Tibial nerve (tissue), 4 donors: ENCODE measurements at places on chromosomes 5 and 9. TPM values are rescaled to one million over a fixed set of nuclear protein-coding genes. Genes with fewer than 3 reads are reported as not detected.

DNA sequence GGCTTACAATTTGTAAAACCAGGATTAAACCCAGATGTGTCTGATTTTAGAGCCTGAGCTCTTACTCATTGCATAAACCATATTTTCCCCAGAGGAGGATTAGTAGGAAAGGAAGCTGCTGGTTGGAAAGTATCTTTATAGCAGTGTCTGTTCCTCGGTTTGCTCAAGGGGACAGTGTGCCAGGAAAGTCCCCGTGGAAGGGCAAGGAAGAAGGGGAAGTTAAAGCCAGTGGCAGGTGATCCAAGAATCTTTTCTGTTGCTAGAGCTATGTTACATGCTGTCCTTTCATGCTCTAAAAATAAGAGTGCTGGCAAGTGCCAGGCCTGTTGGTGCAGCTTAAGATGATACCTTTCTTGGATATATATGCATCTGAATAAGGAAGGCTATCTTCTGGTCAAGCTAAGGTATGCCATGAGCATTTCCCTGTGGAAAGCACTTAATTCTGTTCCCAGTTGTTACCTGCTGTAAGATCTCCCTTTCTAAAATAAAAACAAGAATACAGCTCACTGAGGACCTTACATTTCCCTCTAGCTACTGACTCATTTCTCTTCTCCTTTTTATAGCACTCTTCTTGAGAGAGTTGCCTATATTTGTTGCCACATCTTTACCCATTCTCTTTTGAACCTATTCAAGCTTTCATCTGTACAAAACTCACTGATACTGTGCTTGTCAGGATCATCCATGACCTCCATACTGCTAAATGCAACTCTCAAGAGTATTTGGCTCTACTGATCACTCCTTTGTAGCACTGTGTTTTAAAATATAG is 8.0 kb downstream of the PDCD1LG2 start:
- no peak for DNase-seq

- no peak for DNase-seq
Measured at GRCh38 chr5:943918-944620, 51.4 kb downstream of the TRIP13 start.

DNA sequence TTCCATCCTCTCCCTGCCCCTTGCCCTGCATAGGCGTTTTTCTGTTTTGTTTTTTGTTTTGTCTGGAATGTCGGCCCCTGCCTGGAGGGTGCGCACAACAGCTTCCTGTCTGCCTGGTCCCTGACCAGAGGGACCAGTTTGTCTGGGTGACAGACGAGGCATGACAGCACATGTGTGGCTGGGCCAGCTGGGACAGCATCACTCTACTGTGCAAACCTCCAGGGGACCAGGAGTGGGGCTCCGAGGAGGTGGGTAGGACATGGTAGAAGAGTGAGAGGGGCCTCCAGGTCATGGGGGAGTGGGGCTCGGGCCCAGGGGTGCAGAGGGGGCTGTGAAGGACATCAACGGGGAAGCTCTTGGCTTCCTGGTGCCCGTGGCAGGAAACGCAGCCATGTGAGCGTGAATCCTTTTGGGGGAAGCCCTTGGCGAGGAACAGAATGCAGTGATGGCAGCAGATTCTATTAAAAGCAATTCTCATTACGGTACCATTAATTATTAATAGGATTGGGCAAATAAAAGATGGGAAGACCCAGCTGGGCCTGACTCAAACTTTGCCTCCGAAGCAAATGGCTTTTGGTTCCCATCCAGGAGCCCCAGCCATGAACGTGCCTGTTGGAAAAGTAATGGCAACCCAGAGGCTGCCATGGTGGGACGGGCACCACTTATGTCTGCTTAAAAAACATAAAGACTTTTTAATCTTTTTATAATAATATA is 184.4 kb upstream of the IER5L start:
- DNase-seq = no peak

DNA sequence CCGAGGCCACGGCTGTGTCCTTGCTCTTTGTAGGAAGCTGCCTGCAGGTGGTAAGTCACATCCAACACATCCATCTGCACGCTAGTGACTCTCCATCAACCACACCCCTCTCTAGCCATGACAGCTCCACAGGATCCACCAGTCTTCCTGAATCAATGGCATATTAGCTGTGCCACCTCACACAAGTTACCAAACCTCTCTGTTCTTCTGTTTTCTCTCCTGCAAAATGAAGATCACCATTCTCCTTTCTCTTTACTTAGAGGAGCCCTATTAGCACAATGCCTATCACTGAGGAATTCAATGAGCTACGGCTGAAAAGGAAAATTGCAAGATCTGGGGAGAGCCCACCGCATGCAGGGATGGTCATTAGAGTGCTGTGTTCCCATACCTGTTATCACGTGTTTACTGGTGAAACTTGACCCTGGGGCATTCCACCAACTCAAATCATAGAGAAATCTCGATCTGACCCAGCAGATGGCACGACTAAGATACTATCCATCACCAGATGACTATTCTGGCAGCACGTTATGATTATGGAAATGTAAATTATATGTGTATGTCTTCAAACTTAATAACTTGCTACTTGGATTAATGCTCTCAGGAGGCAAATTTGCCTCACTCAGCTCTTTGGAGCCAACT is 20.9 kb downstream of the WHRN start:
- DNase-seq = no peak

- DNase-seq = no peak
Measured at GRCh38 chr5:8060235-8060952, 191.4 kb downstream of the MTRR start.

- no peak for DNase-seq
Measured at GRCh38 chr5:82384034-82384750, 106.0 kb upstream of the RPS23 start.

DNA sequence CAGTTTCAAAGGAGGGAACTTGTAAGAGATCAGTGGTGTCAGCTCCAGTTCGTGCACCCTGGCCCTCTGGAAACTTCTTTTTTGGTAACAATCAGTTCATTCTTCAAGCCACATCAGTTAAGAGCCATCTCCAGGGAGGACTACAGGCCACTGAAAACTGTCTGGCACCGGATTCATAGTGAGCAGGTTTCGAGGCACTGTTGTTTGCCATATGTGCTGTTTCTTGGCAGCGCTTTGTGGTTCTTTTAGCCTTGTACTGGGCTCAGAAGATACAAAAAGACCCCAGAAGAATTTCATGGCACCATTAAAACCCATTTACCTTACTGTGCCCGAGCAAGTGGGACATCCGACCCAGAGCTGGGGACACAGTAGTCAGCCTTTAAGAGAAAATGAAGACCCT is 68.5 kb downstream of the OTULIN start:
- DNase-seq = no peak

DNA sequence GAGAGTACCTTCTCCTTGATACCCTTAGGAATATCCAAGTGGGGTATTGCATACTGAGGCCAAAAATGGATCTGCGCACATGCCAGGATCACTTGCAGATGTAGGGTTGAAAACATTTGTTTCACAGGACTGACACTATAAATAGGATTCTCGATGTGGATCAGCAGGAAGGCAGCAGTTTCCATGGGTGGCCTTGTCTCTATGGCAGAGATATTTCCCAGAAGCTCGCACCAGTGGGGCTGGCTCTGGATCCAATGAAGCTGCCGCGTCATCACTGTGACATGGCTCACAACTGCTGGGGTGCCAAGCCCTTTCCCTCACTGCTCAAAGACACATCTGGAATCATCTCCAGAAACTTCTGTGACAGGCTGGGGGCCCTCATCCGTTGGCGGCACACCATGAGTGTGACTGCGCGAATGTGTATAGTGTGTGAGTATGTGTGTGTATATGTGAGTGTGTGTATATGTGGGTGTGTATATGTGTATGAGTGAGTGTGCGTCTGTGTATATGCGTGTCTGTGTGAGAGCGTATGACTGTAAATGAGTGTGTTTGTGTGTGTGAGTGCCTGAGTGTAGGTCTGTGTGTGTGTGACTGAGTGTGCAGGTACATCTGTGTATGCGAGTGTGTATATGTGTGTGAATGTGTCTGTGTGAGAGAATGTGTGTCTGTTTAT is 182.5 kb downstream of the GAS1 start:
- DNase-seq = no peak

DNA sequence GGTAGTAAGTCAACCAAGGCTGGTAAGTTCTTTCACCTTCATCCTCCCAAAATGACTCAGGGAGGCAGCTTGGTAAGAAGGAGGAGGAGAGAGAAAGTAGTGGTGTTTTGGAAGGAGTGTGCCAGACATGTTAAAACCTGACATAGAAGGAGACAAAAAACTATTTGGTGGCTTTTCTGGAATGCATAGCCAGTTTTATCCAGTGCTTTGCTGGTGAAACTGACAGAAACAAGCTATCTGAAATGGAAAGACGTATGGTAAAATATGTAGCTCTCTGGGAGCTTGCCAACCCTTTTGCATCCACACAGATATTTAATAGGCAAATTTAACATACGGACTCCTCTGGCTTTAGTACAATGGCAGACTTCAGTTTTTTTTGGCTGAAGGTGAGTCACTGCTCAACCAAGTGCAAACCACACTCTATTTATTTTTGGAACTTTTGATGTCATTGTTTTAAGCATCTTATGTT is 45.4 kb downstream of the RAB14 start:
- no peak for DNase-seq

GRCh38 chr9:8315211-8315610 is 515.6 kb upstream of the DMAC1 start:
- DNase-seq = no peak

GRCh38 chr5:77806213-77806843 is 30.2 kb upstream of the TBCA start:
- no peak for DNase-seq

DNA sequence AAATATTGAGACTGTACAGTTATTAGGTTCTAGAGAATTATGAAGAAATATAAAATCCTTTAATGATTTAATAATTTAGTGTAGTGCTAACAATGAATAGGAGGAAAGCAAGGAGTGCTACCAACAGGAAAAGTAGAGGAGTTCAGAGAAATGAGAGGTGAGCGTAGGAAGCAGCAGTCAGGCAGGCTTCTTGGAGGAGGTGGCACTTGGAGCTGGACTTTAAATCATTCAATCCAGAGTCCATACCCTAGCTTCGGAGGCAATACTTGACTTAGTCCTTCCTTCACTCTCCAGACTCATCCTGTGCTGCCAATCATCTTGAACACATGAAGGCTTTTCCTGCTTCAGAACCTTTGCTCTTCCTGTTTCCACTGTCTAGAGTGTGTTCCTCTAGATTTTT is 254.3 kb downstream of the GRIA1 start:
- no peak for DNase-seq

DNA sequence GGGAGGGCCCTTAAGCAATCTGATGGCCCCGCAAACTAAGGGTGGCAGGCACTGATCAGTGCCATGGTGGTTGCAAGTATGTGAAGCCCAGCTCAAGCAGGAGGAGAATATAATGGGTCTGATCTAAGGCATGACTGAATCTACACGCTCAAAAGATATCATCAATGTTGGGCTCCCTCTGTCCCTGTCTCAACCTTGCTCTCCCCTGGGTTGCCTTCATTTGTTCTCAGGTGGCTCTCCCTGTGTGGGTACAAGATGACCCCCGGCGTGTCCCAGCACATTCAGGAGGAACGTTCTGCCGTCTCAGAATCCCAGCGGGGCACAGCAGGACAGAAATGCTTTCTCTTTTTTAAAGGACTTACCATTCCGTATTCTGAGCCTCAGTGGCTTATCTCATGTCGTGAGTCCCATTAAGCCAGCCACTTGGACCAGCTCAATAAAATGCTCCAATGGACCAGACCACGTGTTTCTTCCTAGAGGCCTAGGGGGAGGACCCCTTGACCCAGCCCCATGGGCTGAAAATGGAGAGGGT is 12.0 kb upstream of the RNF130 start:
- no peak for DNase-seq

- no peak for DNase-seq
Measured at GRCh38 chr5:111935835-111936234, 178.8 kb upstream of the NREP start.

DNA sequence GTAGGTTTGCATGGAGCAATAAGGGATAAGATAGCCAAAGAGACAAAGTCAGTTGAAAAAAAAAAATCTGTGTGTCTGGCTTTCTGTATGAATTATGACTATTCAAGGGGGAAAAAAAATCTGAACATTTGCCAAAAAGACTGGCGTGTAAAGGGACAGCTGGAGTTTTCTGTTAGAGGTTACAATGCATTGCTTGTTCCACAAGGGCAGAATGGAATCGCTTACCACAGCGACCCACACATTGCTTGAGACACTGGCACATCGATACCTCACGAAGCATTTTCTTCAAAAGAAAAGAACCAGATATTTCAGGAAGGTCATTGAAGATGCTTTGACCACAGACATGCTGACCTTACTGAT is 327.8 kb downstream of the TMEM167A start:
- no peak for DNase-seq

- DNase-seq = peak; percentile 56
Measured at GRCh38 chr5:122500245-122501088, 188.4 kb downstream of the SNCAIP start.

- no peak for DNase-seq
Measured at GRCh38 chr5:4306057-4306456, 710.4 kb downstream of the IRX1 start.

- no peak for DNase-seq
Measured at GRCh38 chr5:10700516-10700915, 60.5 kb downstream of the DAP start.

DNA sequence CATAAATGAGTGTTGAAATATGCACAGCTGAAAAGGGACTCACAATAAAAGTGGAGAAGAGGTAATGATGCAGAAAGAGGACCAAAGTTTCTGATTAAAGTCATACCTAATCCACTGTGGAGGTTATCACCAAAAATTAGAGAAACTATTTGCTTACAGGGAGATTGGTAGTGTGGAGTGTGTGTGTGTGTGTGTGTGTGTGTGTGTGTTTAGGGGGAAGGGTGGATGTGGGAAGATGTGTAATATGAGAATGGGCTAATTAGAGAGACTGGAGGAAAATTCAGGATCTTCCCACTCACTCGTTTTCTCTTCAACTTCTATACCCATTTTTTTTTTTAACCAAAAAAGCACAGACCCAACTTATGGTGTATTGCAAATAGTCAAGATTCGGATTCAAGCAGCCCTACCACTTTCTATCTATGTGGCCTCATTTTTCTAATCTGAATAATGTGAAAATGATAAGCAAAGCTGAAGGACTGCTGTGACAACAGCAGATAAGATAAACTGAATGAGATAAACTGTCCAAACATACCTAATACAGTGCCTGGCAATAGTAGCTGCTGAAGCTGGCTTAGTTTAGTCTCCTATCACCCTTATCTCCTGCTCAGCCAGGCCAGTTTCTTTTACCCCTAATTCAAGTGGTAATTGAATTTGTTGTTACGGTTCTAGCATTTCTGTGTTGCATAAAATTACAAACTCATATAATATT is 501.1 kb downstream of the KDM4C start:
- DNase-seq = no peak

Gene TAF11L10
- not detected for total RNA-seq

Gene NRARP
- total RNA-seq = 3.1 TPM

Gene GARIN3
- total RNA-seq = not detected

Gene TMC1
- 0.30 TPM for total RNA-seq

Gene SYNPO
- total RNA-seq = 67.4 TPM

Gene LOX
- 7.1 TPM for total RNA-seq

Gene DAB2IP
- total RNA-seq = 35.2 TPM
